ENCODE measurements at places on chromosomes 6 and 20.
A peak's percentile ranks its signal among the peaks of the same experiment; 100 is the strongest.

DNA sequence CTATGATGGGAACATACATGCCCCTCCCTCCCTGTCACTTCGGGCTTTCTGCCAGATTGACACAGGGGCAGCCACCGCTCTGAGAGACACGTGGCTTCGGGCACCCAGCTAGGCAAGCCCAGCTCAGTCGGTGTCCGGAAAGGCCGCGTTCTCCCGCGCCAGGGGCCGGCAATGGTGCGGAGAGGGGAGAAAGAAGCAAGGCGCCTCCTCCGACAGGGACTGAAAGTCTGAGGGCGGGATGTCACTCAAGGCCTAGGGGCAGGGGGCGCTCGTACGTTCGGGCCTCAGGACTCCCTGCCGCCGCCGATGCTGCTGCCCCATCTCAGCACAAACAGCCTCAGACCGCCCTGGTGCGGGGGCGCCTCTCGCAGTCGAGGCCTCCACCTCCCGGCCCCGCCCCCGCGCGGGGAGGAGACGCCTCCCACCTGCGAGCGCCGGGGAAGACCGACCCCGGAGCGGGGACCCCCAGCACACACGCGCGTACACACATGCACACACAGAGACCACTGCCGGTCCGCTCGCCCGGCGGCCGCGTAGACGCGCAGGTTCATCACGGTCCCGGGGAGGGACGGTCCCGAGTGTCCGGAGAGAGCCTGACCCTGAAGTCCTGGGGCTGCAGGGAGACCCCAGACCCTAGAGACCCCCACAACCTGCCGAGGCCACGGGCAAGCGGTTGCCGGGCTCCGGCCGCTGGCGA, 1.9 kb downstream of the GRM4 start:
- DNase-seq = peak; percentile 32

GRCh38 chr20:58665606-58666005, 14.5 kb downstream of the STX16 start:
- DNase-seq = no peak

DNA sequence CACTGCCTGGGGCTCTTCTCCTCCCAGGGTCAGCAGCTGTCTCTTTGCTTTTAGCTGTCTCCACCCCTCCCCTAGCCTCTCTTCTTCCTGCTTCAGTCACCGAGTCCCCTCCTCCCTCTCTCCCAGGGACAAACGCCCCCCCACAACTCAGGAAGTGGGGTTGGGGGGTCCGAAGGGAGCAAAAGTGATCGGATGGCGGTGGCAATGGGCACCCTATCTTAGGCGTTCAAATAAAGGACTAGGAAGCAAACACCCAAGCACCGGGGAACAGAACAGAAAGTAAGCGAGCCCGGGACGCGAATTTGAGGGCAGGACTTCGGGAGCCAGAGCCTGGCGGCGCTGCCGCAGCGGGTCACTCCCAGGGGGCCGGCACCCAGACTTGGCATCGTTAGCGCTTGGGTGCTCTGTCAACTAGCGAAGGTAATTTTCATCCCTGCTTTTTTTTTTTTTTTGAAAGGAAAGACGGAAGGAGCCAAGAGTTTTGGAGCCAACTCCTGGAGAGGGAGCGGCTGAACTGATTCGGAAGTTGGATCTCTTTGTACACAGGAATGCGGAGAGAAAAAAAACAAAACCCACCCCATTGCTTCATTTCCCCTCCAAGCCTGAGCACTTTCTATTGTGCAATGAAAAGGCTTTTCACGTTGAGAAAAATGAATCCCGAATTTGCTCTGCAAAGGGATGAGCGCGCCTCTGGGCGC, 815 bp upstream of the ITPR3 start:
- no peak for DNase-seq

DNA sequence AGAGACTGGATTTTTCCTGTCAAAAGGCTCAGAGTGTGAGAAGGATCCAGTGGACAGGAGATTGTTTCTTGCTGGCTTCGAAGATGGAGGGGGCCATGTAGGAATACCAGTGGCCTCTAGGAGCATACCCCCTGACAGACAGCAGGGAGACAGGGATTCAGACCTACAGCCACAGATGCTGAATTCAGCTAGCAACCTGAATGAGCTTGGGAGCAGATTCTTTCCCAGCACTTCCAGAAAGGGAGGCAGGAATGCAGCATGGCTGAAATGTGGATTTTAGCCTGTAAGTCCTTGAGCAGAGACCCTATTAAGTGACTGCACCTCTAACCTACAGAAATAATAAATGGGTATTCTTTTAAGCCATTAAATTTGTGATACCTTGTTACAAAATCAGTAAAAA, 44.6 kb downstream of the STXBP5 start:
- DNase-seq = no peak

DNA sequence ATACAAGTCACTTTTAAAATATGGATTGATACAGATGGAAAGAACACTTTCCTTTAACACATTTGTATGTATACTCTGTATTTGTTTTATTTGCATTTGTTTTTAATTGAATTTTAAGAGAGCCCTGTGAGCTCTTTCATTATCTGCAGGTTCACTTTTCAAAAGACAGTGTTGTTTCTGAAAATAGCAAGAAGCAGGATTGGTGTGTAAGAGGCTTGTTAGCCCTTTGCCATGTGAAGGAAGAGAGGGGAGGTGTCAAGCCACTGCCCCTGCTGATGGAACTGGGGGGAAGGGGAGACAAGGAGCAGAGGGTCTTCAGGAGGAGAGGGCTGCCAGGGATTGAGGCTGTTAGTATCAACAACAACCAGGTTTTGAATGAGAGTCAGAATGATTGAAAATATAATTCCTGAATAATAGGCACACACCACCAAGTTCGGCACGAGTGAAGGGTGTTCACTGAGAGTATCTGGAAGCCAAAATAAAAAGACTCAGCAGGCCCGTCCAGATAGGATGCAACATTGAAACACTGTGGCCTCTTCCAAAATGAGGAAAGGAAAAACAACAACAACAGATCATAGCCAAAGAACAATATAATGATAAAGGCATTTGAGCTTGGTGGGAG, 12.6 kb upstream of the PBOV1 start:
- no peak for DNase-seq

- DNase-seq = no peak
Measured at GRCh38 chr20:2385026-2385425, 4.3 kb downstream of the TGM6 start.

DNA sequence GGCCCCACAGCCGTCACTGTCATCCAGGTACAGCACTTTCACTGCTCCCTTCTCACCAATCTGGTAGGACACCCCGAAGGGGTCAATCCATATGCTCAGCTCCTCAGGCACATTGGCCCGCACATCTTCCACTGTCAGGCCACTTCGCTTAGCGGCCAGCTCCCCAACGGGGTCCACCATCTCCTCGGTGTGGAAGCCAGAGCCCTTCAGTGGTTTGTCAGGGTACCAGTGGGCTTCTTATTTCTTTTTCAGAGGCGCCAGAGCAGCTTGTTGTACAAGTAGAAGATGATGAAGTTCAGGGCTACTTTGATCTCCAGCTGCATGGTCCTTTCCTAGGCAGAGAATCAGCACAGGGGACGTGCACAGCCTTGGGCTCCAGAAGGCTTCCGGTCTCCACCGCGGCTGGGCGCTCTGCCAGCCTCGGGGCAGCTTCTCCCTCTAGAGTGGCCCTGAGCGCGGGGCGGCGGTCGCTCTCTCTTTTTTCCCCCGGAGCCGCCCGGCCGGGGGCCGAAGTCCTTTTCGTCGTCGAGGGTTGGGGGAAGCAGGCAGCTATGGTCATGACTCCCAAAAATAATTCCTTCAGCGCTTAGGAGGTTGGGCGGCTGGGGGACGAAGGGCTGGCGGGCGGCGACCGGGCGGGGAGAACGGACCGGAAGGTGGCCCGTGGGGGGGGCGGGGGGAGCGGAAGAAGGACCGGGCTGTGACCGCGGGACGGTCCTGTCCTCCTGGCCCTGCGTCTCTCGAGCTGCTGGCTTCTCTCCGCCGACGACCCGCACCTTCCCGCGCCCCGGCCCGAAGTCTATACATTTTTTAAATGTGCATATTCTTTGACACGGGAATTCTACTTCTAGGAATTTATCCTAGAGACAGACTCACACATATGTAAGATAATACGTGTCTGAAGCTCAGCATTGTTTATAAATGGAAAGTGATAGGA, 6.5 kb upstream of the ZSCAN9 start:
- no peak for DNase-seq

GRCh38 chr6:28142446-28142845, 763 bp downstream of the ZKSCAN8 start:
- DNase-seq = no peak

DNA sequence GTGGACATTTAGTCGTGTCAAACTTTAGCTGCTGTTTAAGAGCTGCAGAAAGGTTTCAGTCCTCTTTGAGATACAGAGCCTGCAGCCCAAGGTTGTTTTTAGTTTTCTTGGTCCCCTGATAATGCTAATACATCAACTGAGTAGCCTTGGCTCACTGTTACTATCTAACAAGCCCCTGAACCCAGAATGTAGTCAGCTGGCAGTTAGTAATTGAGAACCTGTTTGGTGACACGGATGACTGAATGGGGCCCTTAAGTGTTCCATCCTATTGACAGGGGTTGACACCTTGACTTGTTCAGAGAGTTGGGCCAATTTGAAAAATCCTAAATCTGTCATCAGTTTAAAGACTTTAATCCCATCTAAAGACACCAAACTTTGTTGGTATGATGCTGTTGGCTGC, 2.8 kb downstream of the RTN4IP1 start:
- DNase-seq = no peak

DNA sequence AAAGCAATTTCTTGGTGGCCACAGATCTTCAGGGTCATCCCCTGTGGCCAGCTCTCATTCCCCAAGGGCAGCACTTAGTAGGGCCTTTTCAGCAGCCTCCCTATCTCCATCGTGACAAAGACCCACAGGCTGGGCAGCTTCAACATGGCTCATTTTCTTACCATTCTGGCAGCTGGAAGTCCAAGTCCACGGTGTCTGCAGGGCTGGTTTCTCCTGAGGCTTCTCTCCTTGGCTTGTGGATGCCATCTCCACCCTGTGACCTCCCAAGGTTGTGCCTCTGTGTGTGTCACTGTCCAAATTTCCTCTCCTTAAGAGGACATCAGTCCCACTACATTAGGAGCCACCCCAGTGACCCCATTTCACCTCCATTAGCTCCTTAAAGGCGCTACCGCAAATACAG, 161.7 kb downstream of the CDH4 start:
- no peak for DNase-seq

DNA sequence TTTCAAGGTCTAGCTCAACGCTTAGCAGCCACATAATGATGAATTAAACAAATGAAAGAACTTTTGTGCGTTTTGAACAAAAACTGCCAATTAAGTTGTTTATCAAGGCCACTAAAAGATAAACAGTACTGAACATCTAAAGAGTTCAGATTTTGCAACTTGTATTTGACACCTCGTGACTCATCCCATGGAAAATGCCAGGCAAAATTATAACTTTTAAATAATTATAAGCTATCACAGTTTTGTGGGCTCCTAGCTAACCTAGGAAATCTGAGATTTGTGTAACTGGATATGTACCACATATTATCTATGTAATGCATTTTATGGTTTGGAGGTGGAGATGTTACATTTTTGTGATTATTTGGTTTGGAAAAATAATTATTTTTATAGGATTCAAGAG, 9.6 kb upstream of the BAG2 start:
- no peak for DNase-seq

GRCh38 chr6:75719133-75719532, 29.9 kb upstream of the MYO6 start:
- DNase-seq = no peak

DNA sequence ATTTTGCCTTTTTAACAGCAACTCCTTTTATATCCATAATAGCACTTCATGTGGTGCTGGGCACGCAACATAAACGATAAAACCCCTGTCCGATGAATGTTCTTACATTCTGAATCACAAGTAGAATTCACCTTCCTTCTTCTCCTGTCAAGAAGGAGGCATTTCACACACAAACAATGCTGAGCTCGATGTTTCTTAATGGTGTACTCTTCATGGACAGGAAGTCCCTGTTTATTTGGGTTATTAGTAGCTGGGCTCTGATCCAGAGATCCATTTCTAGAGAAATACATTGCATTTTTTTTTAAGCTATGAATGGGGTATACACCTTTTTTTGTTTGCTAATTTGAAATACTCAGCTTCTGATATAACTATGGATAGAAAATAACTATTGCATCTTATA, 82.4 kb downstream of the PPP1R3G start:
- DNase-seq = no peak

GRCh38 chr20:41738604-41739206, 120.5 kb upstream of the CHD6 start:
- DNase-seq = peak; percentile 9

DNA sequence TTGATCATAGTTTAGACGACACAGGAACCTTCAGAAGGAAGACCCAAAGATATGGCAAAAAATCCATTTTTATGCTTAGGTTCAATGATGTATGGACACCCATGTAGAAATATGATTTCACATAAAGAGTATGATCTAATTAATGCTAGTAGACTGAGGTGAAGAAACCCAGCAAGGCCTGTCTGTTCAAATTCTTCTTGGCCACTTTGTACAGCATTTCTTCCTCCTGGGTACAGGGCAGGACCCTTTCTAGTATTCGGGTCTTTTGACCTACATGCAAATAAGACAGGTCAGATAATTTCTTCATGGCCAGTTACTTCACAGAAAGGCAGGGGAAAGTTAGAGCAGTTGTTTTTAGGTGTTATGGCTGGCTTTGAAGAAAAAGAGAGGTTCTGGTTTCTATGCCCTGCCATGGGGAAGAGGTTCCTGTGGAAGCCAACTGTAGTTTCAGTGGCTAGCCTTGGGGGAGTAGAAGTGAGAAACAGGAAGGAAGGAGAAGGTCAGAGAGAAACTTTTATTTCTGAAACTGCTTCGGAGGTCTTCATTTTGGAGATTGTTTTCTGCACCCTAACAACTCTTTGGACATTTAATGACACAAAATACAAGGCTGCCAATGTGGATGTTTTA, 208.3 kb downstream of the PTPRK start:
- no peak for DNase-seq

DNA sequence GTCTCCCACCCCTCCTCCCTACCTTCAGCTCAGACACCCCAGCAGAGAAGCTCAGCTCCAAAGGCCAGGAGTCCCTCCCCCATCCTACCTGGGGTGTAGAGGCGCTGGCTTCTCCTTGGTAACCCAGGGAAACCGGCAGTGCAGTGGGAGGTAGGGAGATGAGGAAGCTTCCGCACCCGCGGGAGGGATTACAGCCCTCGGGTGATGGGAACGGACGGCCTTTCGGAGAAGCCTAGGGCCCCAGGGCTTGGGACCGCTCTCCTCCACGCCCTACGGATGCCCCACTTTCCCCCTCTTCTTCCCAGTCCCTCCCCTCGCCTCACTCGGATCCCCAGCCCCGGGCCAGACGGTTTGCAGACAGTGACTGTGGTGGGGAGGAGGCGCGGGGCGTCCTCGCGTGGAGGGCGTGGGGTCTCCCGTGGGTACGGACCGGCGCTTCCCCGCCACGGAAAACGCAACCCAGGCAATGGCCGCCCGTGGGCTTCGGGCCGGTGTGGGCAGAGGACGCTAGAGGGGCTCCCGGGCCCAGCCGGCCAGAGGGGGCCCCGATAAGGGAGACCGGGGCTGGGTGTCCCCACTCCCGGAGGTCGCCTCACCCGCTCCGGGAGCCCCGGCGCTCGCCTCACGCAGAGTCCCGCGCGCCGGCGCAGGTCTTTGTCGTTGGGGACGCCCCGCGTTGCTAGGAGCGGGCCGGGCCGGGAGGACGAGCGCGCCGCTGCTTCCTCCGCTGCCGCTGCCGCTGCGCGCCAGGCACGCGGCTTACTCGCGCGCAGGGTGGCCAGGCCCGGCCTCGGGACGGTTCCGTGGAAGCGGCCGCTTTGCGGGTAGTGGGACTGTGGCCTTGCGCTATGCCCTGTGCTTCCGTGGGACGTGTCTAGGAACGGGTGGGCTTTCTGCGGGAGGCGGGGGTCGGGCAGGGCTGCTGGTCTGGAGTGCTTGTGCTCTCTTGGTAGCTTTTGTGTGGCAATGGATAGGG, 15.8 kb downstream of the AARS2 start:
- DNase-seq = peak; percentile 3

Measured in NCI-H1694 treated with DMSO at 0.1 percent for 48 hours (cell line).